MCF 10A (cell line): ENCODE measurements at places on chromosomes 4 and X.

GRCh38 chrX:11474576-11474975, 181.4 kb downstream of the AMELX start:
- peak; percentile 23 for DNase-seq

- DNase-seq = peak; percentile 9
Observed at GRCh38 chr4:142818031-142818430, 28.1 kb downstream of the INPP4B start.

DNA sequence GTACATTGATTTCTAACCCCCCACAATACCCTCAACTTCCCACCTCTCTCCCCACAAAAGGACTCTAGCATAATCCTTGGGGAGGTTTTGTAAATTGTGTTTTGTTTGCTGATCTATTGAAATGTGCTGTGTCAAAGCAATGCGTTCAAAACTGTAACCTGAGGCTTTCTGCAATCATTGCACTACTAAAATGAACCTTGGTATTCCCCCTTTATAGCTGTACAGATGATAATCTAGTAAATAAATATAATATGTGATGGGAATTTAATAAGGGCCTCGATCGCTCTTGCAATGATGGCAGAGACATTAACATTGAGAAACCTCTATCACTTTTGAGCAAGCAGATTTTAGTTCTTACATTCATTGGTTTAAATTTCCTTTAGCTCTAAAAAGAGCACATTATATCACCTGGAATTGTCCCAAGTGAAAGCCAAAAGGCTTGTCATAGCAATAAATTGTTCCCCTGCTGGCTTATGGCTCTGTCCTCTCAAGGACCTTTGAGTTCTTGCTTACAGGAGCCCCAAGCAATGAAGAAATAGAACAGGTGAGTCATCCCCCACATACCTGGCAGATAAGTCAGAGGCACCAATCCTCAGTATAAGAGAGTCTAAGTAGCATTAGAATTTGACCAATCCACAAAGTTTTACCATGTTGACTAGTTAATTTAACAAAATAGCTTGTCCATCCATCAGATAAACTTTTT, 18.4 kb upstream of the ACE2 start:
- peak; percentile 89 for DNase-seq

GRCh38 chr4:121377076-121377475, 3.7 kb downstream of the QRFPR start:
- DNase-seq = peak; percentile 56

GRCh38 chrX:102934624-102935023, 2.4 kb upstream of the RAB40AL start:
- peak; percentile 53 for DNase-seq

GRCh38 chr4:187268940-187269339, 545.3 kb upstream of the FAT1 start:
- DNase-seq = peak; percentile 22

DNA sequence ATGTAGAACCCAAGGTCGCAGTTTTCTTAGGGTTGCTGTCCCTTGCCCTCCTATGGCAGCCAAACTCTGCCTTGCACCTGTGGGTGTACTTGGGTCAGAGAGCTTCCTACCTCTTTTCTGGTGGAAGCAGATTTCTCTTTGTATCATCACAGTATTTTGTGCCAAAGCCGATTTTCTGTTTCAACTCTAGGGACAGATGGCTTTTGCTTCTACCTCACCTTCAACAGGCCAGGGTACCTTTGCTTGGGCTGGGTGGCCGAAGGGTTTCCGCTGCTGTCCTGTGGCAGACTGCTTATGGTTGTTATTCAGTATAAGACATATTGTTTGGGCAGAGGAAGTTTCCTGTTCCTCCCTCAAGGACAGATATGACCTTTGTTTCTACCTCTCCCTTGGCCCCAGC, 22.4 kb downstream of the NEIL3 start:
- no peak for DNase-seq

DNA sequence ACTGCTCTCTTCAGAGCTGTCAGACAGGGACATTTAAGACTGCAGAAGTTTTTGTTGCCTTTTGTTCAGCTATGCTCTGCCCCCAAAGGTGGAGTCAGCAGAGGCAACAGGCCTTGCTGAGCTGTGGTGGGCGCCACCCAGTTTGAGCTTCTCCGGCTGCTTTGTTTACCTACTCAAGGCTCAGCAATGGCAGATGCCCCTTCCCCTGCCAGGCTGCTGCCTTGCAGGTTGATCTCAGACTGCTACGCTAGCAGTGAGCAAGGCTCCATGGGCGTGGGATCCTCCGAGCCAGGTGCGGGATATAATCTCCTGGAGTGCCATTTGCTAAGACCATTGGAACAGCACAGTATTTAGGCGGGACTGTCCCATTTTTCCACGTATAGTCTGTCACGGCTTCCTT, 371.4 kb upstream of the AMOT start:
- DNase-seq = no peak

GRCh38 chrX:118225711-118226428, 109.3 kb upstream of the KLHL13 start:
- DNase-seq = peak; percentile 50

DNA sequence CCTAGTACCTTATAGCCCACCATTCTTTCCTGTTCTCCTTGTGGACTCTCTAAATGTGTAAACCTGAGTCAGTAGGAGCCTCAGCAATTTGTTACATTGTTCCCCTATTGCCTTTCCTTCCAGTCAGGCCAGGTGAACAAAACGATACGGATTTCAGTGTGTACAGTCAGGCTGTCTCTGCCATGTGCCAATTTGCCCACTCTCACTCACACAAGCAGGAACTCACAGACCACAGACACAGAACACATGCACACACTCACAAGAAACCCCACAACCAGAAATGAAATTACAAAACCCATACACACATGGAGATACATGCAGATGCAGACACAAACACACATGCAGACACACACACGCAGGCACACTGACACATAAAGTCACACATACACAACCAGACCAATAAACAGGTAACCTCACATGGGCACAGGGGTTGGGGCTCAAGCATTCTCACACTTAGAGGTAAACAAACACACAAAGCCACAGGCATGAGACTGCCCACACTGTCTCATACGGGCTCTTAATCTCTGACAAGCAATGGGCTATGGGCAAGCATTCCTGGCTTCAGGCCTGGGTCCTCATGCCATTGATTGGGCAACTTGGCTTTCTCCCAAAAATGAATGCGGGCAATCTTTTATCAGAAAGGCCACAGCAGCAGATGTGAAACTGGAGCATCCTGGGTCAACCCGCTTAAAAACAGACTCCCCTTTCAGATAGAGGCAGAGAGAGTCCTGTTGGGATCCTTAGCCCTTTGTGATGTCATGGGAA, 68.7 kb downstream of the NBDY start:
- peak; percentile 65 for DNase-seq

GRCh38 chrX:143296521-143296920, 220.8 kb downstream of the SPANXN3 start:
- DNase-seq = no peak

- DNase-seq = no peak
Observed at GRCh38 chr4:1497189-1497801, 91.1 kb upstream of the NKX1-1 start.

DNA sequence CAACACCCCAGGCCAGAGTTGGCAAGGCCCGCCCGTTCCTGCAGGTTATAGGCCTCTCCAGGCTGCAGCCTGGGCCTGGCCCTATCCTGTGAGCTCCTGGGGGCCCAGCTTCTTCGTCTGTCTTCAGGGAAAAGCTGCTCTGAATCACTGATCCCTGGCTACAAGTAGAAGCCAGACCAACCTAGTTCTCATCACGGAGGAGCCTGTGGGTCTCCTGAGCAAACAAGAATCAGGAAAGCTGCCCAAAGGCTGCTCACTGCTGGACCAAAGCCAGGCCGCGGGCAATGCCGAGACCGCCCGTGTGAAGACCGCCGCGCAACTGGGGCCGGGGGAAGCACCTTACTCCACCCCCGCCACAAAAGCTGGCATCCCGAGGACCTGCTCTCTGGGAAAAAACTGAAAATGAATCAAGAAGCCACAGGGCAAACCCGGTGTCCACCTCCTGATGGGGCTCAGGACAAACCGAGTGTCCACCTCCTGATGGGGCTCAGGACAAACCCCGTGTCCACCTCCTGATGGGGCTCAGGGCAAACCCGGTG, 12.8 kb downstream of the CTBP1 start:
- no peak for DNase-seq

- no peak for DNase-seq
Observed at GRCh38 chrX:124488412-124489161, 142.2 kb downstream of the SH2D1A start.

DNA sequence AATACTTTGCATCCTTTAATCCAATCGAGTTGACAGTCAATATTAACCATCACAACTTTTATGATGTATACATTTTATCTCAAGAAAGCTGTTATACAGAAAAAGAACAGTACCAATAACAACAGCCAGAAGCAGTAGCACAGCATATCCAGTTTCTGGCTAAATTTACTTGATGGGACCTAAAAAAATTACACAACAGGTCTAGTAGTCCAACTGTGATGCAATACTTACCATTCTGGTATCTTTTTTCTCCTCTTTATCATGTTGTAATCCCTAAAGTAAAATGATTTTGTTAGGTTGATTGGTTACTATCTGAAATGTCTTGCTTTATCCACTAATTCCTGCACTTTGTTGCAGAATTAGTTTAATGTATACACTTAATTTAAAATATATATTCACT, 1150.6 kb downstream of the FAT4 start:
- no peak for DNase-seq

DNA sequence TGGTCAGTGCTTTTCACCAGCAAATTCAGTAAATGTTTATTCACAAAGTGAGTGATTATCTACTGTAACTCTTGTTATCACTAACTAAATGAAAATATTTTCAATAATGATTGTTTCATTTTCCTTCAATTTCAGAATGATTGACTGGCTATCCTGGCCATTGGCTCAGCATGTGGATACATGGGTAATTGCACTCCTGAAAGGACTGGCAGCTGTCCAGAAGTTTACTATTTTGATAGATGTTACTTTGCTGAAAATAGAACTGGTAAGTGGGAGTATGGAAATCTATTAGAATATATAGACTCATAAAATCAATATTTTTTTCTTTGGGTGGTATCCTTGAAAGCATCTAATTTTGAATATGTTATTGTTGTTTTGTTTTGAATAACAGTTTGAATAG, 10.9 kb downstream of the USP38 start:
- DNase-seq = no peak

DNA sequence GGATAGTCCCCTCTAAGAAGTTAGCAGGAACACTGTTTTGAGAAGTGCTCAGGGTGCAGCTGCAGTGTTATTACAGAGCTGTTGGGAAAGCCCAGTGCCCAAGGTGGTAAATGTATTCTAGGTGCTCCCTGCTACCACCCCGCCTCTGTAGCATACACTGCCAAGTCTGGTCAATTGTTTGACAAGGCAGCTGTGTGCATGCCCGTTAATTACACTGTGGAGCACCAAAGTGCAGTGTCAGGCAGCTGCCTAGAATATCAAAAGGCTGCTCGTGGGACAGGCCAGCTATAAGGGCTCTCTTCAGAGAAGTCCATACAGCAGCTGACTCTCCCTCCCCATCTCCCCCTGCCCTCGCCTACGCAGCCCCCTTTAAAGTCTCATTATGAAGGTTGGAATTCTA, 99.9 kb upstream of the KLHL13 start:
- no peak for DNase-seq

DNA sequence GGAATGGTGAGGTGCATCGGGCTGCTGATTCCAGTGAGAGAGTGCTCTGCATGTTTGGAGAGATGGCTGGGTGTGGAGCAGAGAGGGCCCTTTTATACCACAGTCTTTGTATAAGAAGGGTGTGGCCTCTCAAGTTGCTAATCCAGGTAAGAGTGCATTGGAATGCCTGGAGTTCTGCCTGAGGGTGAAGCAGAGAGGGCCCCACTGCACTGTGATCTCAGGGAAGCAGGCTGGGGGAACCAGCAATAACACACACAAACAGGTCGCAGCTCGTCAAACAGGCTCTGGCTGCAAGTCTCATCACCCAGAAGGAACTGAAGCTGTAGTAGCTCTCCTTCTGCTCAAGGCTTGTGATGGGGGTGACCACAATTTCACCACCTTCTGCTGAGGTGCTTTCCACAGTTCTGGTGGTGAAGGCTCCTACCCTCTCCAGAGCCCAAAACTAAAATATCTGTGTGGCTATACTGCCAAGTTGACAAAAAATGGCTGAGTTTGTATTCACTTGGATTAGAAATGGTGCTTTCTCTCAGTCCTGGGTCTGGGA, 687.4 kb upstream of the HS3ST1 start:
- DNase-seq = peak; percentile 12

DNA sequence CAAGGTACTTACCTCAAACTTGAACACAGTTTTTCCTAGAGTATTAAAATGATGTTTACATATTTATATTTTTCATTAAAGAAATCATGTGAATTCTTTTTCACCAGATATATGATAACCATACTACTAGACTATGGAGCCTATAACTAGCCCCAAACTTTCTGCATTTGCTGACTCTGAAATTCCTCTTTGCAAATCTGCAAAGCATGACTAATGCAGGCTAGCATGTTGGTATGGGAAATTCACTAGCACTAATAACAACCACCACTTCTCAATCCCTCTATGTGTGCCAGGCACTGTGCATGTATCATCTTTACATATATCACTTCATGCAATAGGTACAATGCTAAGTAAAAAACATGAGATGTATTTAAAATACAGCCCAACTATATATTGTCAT, 51.1 kb downstream of the SLC10A7 start:
- no peak for DNase-seq

GRCh38 chrX:39012621-39013111, 211.4 kb downstream of the MID1IP1 start:
- no peak for DNase-seq

DNA sequence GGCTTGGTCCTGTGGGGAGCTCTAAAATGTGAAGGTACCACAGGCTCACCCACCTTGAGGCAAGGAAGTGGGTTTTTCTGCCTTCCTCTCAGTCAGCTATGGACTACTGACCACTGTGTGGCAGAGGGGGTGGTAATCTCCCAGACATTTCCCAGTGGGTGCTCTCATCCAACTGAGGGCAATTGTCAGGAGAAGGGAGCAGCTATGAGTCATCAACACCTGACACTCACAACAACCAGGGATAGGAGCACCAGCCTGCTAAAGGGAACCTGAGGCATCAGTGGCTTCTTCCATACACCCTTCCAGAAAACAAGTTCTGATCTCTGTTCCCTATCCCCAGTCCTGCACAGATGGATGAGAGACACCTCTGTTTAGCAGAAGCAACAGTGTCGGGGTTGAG, 468.8 kb downstream of the BCOR start:
- DNase-seq = peak; percentile 22

GRCh38 chr4:13056630-13057189, 427.4 kb downstream of the RAB28 start:
- DNase-seq = no peak

DNA sequence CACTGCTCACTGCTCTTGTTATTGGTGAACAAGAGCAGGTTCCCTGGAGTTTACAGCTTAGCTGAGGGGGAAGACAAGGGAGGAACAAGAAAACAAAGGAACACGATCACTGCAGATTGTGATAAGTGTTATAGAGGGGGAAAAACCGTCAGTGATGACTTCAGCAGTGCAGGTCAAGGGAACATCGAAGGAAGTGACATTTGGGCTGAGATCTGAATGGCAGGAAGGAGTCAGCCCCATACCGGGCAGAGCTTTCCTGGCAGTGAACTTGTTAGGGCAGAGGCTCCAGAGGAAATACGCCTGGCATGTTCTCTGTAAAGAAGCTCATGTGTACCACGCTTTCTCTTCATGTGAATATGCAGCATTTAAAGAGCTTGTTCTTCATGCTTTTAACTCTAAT, 78.1 kb downstream of the LDB2 start:
- DNase-seq = no peak
